ENCODE measurements at places on chromosomes 5 and 9.

DNA sequence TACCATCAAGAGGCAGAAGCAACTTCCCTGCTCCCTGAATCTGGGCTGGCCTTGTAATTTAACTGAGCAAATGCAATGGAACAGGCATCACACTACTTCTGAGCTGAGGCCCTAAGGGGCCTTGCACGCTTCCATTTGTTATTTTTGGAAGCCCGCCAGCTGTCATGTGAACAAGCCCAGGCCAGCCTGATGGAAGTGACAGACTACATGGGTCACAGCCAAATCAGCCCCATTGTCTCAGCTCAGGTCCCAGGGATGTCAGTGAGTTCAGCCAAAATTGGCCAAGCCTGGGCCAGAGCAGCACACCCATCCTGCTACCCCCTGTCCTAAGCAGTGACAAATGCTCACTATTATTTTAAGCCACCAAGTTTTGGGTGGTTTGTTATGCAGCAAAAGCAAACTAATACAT lies 72.8 kb downstream of the PRRT1B start:
- DNase-seq, result no peak

GRCh38 chr5:57215629-57216195 lies 41.9 kb downstream of the GPBP1 start:
- no peak for DNase-seq

GRCh38 chr5:16732356-16732755 lies 115.6 kb upstream of the RETREG1 start:
- no peak for DNase-seq

DNA sequence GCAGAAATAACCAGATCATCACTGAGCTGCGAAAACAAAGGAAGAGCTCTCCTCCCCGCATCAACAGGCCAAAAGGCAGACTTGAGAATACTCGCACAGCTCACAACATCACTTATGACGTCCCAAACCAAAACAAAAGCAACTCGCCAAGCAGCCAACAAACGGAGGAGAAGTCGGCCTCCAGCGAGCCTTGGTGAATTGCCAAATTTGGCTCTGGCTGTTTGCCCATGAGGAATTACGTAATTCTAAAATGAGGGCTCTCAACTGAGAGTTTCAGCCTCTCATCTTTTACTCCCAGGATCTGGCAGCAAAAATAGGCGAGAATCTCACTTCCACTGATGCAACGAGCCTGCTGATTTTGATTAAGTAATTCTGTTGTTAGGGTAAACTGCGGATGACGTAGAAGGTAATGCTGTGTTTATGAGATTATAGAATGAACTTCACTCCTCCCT lies 51.7 kb upstream of the SEMA6A start:
- no peak for DNase-seq

GRCh38 chr9:37382982-37383357 lies 39.5 kb upstream of the GRHPR start:
- no peak for DNase-seq

- no peak for DNase-seq
Observed at GRCh38 chr5:107985144-107985543, 314.4 kb upstream of the EFNA5 start.

DNA sequence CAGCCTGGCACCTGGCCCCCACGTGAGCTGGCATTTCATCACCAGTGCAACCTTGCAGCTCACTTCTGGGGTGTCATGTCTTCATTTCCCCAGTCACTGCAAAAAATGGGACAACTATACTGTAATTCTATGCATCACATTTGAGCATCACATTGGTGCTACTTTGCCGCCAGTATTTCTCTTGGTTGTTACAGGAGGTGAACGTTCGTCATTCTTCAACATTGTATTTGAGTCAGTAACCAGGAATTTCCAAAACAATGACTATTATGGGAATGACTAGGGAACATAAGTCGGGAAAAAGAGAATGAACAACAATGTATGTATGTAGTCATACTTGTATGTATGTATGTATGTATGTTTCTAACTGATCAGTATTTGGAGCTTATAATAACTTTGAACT lies 1278.0 kb downstream of the EFNA5 start:
- DNase-seq, result no peak

DNA sequence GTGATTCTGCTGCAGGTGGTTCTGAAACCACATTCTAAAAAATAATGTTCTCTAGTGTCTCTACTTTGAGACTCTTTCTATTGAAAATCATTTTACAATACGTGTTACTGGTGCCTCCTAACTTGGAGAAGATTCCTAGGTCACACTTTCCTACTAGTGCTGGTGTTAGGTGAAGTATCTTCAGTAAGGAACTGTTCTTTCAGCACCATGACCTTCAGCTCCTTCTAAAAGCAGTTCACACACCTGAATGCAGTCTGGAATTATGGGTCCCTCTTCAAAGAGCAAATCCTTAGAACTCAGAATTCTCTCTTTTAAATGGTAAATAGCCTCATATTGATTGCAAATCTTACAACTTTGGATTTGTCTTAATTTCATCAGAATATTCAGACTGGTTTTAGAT lies 10.6 kb upstream of the DPYSL3 start:
- no peak for DNase-seq

GRCh38 chr9:96082516-96083232 lies 207.2 kb downstream of the ERCC6L2 start:
- no peak for DNase-seq

DNA sequence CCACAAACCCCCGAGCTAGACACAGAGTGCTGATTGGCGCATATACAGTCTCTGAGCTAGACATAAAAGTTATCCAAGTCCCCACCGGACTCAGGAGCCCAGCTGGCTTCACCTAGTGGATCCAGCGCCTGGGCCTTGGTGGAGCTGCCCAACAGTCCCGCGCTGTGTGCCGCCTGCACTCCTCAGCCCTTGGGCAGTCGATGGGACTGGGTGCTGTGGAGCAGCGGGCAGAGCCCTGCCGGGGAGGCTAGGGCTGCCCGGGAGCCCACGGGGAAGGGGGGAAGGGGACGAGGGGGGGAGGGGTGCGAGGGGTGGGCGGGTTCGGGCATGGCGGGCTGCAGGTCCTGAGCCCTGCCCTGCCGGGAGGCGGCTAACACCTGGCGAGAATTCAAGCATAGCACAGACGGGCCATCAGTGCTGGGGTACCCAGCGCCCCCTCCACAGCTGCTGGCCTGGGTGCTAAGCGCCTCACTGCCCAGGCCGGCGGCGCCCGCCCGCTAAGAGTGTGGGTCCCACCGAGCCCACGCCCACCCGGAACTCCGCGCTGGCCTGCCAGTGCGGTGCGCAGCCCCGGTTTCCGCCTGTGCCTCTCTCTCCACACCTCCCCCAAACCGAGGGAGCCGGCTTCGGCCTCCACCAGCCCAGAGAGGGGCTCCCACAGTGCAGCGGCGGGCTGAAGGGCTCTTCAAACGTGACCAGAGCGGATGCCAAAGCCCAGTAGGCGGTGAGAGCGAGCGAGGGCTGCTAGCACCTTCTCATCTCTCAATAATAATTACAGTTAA lies 391.2 kb upstream of the NUDT12 start:
- no peak for DNase-seq

DNA sequence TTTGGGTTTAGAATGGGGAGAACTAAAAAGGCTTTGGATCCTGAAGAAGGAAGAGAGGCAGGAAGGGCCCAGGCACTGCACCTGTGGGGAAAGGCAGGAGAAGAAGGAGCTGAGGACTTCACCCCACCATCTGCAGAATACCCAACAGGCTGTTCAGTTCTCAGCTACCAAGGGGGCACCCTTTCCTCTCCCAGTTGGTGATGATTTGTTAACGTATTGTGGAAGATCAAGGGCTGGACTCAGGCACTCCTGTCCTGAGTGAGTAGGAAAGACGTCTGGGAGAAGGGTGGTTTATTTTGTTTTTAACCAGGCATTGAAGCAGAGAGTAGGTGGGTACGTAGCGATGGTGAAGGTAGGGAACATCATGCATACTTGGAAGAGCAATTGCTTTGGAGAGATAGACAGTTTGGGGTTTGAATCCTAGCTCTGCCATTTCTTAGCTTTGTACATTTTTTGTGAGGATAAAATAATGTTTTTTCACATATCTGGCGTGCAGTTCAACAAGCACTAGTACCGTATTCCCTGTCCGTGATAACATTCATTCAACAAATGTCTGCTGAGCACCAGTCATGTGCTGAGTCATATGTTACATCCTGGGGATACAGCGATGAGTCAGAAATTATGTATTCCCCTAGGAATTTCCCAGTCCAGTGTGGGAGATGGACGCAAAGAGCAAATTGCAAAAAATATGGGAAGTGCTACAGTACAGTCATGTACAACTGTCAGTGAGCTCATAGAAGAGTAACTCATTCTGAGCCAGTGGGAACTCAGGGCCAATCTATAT lies 2.1 kb downstream of the MSANTD3 start:
- peak; percentile 92 for DNase-seq

DNA sequence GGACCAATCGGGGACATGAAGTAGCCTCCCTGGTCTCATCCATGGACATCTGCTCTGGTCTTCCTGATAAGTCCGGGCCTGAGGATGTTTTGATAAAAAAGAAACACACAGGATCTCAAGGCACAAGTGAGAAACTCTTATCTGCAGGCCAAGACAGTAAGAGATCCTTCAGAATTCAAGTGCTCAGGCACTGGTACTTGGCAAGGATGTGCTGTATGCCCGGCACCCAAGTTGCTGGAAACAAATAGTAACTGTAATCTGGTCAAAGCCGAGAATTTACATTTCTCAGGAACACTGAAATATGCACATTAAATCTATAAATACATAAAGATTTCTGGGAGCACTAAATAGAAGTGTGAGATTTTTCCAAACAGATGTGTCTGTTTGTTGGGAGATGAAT lies 165.7 kb downstream of the SPOCK1 start:
- no peak for DNase-seq

DNA sequence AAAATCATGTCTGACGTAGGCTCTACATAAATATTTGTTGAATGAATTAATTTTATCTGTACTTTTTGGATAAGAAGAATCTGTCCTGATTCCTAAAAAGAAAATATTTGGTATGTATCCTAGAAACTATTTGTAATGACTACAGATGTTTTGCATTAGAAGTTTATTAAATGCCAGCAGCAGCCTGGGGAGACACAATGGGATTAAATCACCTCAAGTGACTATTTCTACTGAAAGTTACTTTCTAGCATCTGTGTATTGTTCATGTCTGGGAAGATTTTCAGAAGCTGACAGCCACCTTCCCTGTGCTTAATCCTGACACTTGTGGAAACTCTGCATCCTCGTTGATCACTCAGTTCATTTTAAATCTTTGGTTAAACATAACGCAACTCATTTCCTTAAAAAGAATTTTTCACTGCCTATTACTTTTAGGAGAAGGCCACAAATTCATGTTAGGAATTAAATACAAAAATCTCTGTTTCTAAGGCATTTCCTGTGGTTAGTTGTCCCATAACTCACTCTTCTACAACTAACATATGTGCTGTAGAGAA lies 209.3 kb upstream of the PPP1R2B start:
- no peak for DNase-seq

DNA sequence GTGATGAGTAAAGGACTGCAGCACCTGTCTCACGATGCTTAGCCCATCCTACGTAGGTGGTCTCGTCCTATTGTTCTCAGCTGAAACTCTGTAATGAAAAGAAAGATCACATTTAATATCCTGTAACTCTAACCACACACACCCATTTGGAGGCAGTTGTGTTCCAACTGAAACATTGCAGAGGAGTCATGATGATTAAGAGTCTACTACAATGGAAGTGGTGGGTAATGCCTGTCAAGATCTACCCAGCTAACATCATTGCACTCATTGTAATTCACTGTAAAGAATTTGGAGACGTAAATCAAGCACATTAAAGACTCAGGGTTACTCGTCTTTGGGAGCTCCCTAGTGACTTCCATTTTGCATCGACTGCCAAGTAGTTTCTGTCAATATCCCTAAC lies 106.0 kb upstream of the PTPN3 start:
- DNase-seq, result no peak

GRCh38 chr9:10612641-10613398 lies at the start of gene PTPRD:
TSS of gene PTPRD (minus strand) at chr9:10613002.
- no peak for DNase-seq

DNA sequence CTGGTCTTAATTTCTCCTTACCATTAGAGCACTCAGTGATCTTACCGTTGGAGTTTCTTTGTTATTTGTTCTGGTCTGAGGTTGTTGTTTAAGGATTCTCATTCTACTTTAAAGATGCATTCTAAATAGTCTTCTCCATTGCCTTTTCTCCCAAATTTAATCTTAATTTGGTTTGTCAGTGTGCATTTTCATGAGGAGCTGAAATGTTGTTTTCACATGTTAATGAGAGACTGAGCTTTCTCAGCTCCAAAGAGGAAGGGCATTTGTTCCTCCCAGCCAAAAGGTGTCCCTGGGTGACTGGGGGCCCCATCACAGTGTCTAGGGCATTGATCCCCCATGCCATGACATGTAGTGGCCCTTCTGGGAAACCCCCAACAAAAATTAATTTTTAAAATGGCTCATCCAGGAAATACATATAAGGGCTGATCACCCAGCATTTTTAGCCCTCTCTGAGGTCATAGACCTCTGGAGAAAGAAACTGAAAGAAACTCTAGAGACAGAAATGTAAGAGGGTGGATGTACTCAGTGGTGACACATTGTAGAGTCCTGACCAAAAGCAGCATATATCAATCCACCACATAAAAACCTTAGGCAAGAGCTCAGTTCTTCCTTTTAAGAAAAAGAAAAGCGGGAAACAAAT lies 240.4 kb upstream of the RAI14 start:
- no peak for DNase-seq

- no peak for DNase-seq
Observed at GRCh38 chr9:7507026-7507425, 292.6 kb downstream of the DMAC1 start.

DNA sequence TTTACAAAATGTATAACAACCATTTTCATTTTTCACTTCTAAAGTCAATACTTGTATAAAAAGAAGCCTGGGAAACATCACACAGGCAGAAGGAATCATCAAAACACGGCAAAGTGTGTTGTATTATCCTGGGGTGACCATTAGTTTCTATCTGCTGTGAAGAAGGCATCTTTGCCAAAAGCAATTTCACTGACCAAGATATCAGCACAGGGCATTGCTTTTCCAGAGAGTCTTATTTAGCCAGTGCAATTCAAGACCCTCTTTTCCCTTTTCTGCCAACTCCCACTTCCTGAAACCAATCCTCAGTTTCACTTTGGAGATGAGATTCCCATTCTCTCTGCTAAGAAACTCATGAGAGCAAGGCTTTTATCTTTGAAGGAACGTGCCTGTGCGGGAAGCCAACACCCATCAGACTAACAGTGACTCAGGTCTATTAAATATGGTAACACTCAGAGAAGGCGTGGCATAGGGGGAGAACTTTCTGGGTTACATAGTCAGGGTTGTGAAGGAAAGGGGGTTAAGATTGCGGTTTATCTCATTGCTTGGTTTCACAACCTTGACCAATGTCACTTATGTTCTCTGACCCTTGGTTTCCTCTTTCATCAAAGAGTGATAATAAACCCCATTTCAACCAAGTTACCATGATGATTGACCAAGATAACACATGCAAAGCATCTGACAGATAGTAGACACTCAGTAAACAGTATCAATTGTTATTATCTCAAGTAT lies 666.9 kb upstream of the KLF4 start:
- DNase-seq, result no peak

DNA sequence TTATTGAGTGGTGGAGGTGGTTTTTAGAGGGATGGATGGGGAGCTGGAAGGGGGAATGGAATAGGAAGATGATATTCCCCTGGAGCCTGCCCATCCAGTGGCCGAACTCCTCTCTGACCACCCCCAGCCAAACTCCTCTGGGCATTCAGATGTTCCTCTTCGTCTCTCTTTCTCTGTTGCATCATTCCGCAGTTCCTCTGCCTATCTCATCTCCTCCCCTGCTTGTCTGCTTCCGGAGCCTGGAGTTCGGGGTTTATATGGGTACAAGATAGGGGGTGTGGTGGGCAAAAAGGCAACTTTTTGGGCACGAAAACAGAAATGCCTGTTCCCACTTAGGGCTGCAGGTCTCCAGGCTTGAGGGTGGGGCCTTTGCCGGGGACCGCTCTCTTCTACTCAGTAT lies 12.2 kb upstream of the CDK5RAP2 start:
- no peak for DNase-seq

- no peak for DNase-seq
Observed at GRCh38 chr5:124876983-124877382, 130.5 kb upstream of the ZNF608 start.
